Vagina (tissue), 2 donors: ENCODE measurements at places on chromosomes 13 and 19.

DNA sequence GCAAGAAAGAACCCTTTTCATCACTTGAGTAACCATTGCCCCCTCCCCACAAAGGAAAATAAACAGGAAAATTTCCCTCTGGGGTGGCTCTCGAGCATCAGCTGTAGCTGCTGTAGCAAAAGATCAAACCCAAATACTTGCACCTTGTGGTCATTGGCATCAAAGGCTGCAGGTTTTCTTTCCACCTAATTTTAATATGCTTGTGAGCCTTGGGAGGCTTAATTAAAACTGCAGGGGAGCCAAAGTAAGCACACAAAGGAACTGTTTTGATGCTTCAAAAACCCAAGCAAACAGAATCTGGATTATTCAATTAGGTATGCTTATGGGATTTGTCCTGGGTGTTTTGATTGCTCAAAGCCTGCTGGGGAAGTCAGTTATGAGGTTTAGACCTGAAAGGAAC, 119.5 kb downstream of the SHISA2 start:
- no peak for DNase-seq

DNA sequence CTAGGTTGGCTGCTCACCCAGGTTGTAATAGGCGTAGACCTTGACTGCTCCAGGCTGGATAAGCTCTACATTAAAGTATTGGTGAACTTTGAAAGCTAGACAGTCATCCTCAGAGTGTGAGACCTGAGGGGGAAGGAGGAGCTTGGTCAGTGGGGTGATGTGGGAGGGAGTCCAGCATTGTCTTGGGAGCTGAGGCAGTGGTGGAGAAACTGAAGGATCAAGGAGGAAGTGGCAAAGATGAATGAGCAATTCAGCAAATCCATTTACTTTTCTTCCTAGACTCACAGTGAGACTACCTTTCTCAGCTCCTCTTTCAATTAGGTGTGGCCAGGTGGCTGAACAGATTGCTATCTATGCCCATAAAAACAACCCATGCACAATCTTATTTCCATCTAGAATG, 10.2 kb upstream of the TNFSF14 start:
- no peak for DNase-seq

GRCh38 chr19:54017261-54017660, 25.8 kb downstream of the CACNG6 start:
- DNase-seq = no peak

DNA sequence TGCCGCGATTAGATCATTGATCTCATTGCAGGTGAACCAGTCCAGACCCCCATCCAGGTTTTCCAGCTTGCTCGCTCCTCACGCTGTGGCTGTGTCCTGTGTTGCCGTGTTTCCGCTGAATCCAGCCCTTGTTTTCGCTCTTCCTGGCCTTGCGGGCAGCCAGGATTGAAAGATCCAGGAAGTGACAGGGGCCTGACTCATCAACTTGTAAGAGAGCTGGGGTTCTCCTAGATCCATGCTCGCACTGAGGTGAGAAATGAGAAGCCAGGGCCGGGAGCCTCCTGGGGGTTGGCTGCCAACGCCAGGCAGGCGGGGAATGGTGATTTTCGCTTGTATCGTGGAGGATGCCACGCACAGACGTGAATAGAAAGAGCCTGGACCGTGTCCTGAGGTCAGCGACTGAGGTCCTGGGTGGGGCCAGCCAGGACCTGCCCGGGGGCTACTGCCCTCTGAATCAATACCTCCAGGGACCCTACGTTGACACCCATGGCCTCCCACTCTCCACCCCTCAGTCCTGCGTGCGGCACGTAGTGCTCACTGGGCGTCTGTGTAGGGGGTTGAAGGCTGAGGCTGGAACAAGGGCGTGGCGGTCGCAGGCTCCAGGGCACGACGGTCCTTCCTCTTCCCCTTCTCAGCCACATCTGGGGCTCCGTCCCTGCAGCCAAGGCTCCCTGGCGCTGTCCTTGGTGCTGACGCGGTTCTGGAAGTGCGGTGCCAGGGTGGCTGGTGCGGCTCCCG, 7.3 kb upstream of the PTPRH start:
- no peak for DNase-seq

DNA sequence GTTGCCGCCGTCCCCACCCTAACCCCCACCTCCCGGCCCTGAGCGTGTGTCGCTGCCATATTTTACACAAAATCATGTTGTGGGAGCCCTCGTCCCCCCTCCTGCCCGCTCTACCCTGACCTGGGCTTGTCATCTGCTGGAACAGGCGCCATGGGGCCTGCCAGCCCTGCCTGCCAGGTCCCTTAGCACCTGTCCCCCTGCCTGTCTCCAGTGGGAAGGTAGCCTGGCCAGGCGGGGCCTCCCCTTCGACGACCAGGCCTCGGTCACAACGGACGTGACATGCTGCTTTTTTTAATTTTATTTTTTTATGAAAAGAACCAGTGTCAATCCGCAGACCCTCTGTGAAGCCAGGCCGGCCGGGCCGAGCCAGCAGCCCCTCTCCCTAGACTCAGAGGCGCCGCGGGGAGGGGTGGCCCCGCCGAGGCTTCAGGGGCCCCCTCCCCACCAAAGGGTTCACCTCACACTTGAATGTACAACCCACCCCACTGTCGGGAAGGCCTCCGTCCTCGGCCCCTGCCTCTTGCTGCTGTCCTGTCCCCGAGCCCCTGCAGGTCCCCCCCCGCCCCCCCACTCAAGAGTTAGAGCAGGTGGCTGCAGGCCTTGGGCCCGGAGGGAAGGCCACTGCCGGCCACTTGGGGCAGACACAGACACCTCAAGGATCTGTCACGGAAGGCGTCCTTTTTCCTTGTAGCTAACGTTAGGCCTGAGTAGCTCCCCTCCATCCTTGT, 6.4 kb downstream of the YIPF2 start:
- no peak for DNase-seq

DNA sequence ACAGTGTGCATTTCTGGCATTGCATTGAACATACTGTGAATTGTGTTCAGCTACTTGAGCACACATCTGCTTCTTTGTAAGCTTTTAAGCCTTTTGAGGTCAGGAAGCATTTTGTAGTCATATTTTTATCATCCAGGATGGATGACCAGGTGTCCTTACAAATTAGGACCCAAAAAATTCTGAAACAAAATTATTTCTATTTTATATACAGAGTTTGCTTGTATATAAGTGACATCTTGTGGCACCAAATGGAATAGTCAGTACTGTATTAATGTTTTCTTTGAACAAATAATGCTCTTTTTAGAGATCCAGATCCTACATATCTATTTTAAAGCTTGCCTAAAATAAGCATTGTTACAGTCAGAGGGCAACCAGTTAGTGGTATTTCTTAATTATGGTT, 9.5 kb upstream of the SUPT20H start:
- no peak for DNase-seq

DNA sequence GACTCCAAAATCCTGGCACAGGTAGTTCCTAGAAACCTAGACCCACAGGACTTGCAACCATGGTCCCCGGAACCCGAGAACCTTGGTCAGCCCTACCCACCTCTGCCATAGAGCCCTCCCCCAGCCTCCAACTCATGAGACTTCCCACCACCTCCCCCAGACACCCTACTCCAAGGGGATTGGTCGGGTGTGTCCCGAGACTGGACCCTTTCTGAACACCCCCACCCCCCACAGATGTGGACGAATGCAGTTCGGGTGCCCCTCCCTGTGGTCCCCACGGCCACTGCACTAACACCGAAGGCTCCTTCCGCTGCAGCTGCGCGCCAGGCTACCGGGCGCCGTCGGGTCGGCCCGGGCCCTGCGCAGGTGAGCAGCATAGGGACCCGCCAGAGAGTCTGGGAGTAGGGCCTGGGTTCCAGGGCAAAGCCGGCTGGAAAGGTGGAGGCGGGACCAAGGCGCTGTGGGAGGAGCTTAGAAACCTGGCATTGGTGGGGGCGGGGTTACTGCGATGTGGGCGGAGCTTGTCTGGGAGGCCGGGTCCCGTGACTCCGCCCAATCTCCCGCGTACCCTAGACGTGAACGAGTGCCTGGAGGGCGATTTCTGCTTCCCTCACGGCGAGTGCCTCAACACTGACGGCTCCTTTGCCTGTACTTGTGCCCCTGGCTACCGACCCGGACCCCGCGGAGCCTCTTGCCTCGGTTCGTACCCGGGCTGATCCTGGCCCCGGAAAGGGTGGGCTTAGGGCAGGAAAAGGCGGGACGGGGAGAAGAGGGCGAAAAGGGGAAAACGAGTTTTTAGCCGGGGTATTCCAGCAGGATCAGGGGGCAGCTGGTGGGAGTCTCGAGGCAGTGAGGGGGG, 11.9 kb downstream of the LTBP4 start:
- DNase-seq = no peak

GRCh38 chr13:76656500-76656899, 229.7 kb downstream of the KCTD12 start:
- DNase-seq = no peak

DNA sequence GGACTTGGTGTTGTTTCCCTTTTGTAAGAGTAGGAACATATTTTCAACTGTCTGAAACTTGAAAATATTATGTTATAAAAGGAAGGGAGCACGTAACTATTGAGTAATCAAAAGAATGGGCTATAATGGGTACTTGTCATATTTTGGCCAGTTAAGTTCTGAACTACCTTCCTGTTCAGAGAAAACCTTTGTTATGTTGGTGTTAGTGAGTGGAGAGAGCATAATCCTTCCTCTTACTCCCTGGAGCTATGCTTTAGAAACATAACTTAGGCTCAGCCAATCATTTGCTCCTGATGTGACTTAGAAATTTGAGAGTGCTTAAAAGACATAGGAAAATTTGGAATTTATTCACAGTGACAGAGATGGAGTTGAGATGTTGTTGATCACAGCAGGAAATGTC, 482.5 kb upstream of the SPRY2 start:
- DNase-seq = no peak

GRCh38 chr13:23512762-23513395, 57.3 kb upstream of the TNFRSF19 start:
- DNase-seq = no peak

DNA sequence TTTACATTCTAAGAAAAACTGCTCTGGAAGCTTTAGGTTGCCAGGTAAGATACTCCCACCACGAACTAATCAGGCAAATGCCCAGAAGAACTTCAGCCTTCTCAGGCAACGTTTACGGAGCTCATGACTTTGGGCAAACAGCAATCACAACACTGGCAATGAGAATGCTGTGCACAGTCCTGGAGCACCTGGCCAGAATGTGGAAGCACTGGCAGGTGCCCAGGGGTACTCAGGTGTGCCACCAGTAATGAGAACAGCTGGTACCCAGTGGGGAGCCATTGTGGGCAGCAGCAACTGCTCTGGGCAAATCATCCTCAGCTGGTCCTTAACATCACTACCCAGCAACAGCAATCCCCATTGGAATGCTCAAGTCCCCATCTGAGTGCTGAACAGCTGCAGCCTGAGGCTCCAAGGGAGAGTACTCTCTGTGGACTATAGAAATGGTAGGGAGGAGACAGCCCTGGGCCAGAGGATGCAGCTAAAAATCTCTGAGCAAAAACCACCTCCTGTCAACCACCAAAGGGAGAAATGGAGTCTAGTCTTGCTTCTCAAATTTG, 210.0 kb downstream of the FOXO1 start:
- no peak for DNase-seq

GRCh38 chr13:50712881-50713280, 130.6 kb downstream of the DLEU7 start:
- no peak for DNase-seq

GRCh38 chr13:50911081-50911631, 1.6 kb downstream of the RNASEH2B start:
- no peak for DNase-seq

DNA sequence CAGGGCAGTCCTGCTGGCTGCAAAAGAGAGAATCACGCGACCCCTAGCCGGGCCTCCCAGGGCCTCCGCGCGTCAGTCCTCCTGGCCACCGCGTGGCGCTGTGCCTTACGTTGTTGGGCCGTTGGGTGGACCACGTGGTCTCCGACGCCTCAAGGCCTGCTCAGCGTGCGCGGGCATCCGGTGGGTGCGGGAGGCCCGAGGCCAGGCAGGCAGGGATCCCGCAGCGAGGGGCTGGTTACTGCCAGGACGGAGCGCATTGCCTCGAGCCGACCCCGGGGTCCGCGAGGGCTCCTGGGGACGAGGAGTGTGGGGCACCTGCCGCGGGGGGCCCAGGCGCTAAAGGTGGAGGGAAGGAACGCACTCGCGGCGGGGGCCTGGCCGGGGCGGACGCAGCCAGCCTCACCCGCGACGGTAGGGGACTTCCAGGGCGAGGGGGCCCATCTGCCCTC, at the start of gene TDRD12:
Gene TDRD12 (plus strand): TSS at position 157 of the 449 bp plus-strand sequence. CDS start 306 bp downstream, outside the sequence.
- DNase-seq = no peak

- no peak for DNase-seq
These were observed 224.8 kb downstream of the NHLRC3 start for GRCh38 chr13:39263033-39263432.

- no peak for DNase-seq
These were observed 16.2 kb downstream of the CERS1 start for GRCh38 chr19:18879579-18880373.

DNA sequence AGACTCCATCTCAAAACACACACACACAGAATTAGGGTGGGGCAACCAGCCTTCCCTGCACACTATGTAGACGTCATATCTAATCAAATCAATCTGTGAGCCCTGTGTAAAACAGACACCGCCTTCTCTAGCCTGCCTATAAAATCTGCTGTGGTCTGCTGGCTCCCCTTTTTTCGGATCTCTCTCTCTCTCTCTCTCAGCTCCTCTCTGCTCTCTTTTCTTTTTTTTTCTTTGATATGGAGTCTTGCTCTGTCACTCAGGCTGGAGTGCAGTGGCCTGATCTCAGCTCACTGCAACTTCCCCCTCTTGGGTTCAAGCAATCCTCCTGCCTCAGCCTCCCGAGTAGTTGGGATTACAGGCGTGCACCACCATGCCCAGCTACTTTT, 11.8 kb upstream of the CD70 start:
- no peak for DNase-seq

DNA sequence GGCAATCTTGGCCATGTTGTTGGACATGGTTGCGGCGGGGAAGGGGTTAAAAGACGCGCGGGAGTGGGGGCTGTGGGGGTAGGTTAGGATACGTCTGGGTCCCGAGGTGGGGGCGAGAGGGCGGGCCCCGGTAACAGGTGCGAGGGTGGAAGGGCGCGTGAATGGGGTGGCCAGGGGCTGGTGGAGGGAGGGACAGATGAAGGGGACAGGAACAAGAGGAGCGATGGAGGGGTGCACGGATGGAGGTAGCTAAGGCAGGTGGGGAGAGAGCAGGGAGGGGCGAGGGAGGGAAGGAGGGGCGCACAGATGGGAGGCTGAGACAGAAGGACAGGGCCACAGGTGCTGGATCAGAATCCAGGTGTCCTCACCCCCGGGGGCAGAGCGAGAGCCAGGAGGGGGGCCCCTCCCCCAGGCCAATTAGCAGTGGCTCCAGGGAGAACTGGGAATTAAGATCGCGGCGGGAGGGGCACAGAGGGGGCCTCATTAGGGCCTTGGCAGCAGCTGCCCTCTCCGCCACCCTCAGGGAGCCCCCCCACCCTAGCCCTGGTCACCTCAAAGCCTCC, 1.3 kb downstream of the GNG8 start:
- no peak for DNase-seq

GRCh38 chr13:76127922-76128321, 491.8 kb downstream of the LMO7 start:
- no peak for DNase-seq

DNA sequence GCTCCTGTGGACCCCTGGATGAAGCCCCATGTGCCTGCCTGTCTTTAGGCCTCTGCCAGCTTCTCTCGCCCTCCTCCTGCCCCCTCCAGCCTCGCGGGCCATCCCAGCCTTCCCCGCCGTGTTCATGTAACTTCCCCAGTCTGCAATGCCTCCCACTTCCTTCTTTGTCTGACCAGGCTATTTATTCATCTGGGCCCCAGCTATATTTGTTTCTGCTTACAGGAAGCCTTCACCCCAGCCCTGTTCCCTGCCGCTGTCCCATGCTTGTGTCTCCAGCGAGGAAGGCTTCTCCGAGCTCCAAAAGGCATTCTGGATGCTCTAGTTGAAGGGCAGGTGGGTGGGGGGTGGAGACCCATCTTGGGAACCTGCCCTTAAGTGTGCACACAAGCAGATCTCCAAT, 7.9 kb upstream of the C3 start:
- no peak for DNase-seq

GRCh38 chr19:39557811-39558623, 18.1 kb upstream of the EID2 start:
- DNase-seq = no peak
